NCI-H345 (cell line): ENCODE measurements at places on chromosomes 1 and 21.

- no peak for DNase-seq
These were observed 65.7 kb downstream of the MAP3K7CL start for GRCh38 chr21:29195981-29196669.

GRCh38 chr1:95122151-95122697, 5.1 kb downstream of the TLCD4 start:
- DNase-seq, result no peak

- peak; percentile 25 for DNase-seq
These were observed 292.8 kb upstream of the VAMP3 start for GRCh38 chr1:7478142-7478790.

GRCh38 chr1:226063977-226064815, 1.7 kb downstream of the H3-3A start:
- DNase-seq, result no peak

DNA sequence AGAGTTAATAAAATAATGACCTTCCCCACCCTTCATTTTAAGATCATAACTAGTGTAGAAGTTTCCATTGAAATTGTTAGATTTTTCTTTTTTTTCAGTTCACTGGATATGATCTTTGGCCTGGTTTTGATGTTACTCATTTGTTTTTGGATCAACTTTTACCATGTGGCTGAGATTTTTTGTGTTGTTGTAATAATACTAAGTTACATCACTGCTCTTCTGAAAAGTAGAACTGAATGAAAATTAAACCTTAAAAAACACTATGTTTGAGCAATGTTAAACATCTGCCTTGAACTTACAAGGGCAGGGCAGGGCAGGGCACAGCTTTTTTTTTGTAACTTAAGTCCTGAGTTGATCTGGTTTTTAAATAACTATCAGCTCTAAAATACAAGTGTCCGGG, 204.8 kb upstream of the ADAMTS5 start:
- no peak for DNase-seq

DNA sequence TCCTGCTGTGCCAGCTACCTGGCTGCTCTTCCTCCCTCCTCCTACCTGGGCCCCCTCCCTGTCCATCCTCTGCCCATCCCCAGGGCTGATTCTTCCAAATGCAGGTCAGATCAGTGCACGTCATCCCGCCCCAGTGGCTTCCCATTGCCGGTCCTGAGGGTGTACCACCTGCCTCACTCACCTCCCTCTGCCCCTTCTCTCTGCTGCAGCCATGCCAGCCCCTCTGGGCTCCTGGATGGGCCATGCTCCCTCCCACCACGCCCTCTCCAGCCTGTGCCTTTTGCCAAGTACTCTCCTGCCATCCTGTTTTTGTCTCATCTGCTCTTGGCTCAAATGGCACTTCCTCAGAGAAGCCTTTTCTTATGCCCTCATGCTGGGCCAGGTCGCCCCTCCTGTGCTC, 95.8 kb downstream of the ARHGEF10L start:
- no peak for DNase-seq

DNA sequence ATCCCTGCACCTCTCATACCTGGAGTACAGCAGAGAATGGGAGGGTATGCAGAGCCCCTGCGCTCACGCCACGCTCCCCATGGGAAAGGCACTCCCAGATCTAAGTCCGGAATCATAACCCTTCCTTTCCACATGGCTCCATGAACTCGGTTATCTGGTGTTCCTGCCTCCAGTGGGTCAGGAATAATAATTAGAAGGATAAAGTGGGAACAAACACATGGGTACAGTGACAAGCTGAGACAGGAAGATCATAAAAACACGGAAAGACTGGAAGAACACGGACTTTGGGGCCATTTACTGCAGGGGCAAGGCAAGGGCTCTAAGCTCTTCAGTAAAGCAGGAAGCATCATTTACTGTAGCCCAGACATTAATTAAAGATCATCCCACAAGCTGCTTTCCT, 48.6 kb downstream of the FOXO6 start:
- DNase-seq, result no peak

DNA sequence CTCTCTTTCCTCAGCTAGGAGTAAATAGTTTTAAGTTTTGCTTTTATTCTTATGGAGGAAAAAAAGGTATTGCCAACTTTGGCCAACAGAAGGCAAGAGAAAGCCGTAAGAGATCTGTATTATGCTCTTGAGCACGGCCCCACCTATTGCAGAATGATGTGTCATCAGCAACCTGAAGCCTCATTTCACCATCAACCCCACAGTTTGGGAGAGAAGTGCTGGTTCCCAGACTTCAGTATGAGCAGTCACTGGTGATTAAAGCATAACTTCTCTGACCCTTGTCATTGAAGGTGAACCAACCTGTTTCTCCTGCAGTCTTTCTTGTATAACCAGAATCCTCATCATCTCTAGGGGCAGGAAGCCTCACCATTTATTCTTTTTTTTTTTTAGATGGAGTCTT, 100.2 kb downstream of the SIPA1L2 start:
- no peak for DNase-seq
